Activated CD8-positive, alpha-beta T cell treated with anti-CD3 and anti-CD28 coated beads, Interleukin-2, amount 10 ng/mL, durations not matched to agents 7 days and 5 days (primary cell): ENCODE measurements at places on chromosomes 1 and 21.

DNA sequence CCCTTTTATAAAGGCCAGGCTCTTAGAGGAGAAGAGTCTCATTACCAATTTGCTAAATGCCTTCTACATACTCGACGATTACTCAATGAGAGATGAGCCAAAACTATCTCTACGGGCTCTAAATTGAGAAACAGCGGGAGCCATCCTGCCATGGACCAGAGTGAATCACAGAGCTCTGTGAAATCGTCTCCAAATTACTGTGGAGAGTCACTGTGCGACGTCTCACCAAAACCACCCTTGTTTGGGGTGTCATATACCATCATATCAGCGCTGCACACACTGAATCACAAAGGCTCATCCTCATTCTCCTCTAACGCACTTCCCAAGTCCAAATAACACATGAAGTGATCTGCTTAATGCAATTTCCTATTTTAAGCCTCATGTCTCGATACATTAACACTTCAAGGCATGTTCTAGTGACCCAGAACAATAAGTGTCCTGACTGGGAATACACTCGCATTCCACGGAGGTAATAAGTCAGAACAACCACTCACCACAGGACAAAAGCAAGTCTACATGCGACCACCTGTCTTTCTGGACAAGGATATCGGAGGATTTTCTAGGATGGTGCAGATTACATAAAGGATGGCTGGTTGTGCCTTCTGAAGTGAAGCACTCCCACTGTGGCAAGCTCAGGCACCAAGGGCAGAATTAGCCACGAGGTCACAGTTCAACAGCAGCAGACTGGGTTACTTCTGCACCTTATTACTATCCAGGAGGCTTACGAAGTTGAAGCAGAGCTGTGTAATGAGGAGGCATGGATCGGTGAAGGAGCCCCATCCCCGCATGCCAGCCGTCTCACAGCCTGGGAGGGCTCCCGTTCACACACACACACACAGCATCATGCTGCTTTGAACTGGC lies 44.3 kb downstream of the NID1 start:
- DNase-seq = no peak

- peak; percentile 80 for DNase-seq
These were observed at the start of gene SYTL1 for GRCh38 chr1:27341525-27342252. TSS of gene SYTL1 (plus strand) at chr1:27342022. CDS start at chr1:27345335, 3,313 bp downstream.

GRCh38 chr1:89602871-89603404 lies 30.0 kb upstream of the LRRC8C start:
- DNase-seq = no peak

GRCh38 chr21:21085206-21085605 lies 87.0 kb downstream of the NCAM2 start:
- no peak for DNase-seq

DNA sequence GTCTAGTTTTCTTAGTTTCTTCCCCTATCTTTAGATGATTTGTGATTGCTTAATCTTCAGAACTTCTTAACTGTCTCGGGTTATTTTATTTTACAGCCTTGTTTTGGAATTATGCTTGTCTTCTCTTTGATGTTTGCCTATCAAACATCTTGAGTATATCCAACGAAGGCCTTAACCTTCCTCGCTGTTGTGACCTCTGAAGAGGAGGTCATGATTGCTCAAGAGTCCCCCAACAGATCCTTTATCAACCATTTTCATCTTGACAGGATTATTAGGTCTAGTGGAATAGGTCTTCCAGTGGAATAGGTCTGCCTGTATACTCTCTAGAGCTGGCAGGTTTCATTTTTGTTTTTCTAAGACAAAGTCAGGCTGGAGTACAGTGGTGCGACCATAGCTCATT lies 45.7 kb downstream of the UBE4B start:
- DNase-seq = no peak

GRCh38 chr1:26666855-26667254 lies 29.0 kb upstream of the ARID1A start:
- DNase-seq = no peak

- DNase-seq = no peak
These were observed 38.0 kb upstream of the RGS5 start for GRCh38 chr1:163240705-163241104.

- DNase-seq = no peak
These were observed 615.4 kb downstream of the KIF26B start for GRCh38 chr1:245770156-245770555.

GRCh38 chr1:21674957-21675356 lies 5.8 kb upstream of the RAP1GAP start:
- no peak for DNase-seq

- DNase-seq = peak; percentile 22
These were observed 616 bp downstream of the MCOLN3 start for GRCh38 chr1:85047472-85048295.

- no peak for DNase-seq
These were observed 1.2 kb downstream of the OLIG2 start for GRCh38 chr21:33026878-33027400.

DNA sequence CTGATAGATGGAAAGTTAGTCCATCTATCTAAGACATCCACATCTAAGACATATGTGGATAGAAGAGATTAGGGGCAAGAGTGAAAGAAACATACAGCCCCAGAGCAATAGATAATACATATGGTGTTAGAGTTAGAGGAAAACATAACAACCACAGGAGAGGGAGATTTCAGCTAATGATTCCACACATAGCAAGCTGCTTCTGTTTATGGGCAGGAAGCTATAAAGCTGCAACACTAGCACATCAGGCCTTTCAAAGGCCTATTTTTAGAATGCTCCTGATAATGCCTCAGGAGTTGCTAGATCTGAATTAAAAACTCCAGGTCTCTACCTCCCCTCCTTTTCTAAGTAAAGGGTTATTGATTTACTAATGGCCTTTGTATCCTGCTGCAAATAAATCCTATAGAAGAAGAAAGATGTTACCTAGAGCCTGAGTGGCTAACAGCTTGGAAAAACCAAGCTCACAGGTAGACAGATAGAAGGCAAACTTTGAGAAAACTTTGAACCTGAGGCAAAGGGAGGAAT lies 36.1 kb downstream of the BRINP2 start:
- DNase-seq = no peak

- DNase-seq = no peak
These were observed 62.8 kb downstream of the DYRK1A start for GRCh38 chr21:37429356-37429755.

GRCh38 chr1:207414606-207415108 lies 39.5 kb upstream of the CR2 start:
- peak; percentile 62 for DNase-seq

GRCh38 chr1:241130881-241131280 lies 226.1 kb downstream of the RGS7 start:
- no peak for DNase-seq

DNA sequence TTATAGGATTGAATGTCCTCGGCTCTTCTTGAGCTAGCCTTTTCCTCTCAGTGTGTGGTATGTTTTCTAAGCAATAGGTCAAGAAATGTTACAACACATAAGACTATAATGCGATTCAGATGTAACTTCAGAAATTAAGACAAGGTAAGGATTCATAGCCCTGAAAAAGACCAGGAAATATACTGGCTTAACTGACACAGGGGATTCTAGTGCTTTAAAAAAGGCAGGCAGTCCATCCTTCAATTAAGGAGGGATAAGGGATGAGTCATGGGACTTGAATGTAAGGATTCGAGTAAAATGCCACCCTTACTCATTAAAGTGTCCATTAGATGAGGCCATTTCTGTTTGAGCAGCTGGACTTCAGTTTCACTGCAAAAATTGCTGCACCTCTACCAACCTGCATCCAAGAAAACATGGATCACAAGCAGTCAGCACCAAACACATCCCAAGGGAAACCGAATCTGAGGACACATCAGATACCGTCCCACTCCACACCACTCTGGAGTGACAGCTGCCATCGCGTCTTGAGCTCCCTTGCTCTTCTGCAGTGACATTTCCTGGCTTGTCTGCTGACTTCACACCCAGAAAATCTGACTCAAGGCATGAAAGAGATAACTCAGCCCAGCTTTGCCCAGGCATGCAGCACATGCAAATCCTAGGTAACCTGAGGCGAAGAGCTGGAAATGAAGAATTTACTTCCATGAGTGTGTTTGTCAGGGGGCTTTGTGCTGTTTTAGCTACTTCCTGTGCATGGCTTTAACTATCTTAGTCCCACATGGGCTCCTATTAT lies 37.8 kb downstream of the NGF start:
- DNase-seq = no peak

- no peak for DNase-seq
These were observed 96.6 kb downstream of the PTPN14 start for GRCh38 chr1:214454569-214455396.

DNA sequence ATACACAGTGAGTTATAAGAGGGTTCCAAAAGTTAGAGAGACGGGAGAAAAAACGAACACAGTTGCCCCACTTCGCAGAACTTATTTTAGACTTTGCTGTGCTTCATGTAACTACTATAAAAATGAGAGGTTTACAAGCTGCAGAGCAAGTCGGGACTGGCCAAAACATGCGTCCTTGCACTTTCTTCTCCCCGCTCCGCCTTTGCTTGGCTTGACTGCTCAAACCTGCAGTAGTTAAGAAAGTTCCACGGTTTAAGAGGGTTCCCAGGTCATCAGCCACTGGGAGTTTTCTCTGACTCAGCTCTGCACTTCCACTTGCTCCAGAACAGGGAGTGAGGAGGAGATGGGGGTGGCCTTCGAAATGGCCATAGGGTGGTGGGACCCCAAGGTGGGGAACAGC lies 36.2 kb downstream of the CLIC6 start:
- DNase-seq = no peak

GRCh38 chr1:24925963-24926362 lies 4.1 kb downstream of the RUNX3 start:
- no peak for DNase-seq

DNA sequence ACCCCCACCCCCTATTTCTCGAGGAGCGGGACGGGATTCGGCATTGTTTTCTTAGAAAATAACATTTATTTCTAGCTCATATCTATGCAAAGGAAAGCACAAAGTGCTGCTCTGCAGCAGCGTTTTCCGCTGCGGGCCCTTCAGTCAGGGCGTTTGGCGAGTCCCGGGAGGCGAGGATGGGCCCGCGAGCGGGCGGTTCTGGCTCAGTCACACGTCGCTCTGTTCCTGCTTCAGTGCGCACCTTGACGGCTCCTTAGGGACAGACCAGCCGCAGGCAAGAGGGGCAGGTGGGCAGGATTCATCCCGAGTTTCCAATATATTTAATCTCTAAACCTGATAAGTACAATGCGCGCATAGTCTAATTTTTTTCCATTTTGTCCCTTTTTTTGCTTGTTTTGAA lies 5.7 kb downstream of the DMRTA2 start:
- no peak for DNase-seq

DNA sequence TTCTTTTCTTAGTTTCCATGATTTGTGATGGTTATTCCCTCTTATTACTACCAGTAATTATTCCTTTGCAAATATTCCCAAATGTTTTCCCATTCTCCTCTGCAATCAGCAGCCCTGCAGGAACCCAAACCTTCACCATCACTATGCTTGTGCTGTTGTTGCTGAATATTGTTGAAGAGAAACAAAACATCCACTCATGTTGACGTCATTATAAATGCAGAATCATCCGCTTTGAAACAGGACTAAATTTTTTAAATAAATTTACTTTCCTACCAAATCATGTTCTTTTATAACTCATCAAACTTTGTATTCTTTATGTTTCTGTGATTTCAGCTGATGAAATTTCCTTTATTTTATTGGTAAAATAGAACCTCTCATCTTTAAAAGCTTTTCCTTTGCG lies 787.0 kb upstream of the B3GALT2 start:
- no peak for DNase-seq

DNA sequence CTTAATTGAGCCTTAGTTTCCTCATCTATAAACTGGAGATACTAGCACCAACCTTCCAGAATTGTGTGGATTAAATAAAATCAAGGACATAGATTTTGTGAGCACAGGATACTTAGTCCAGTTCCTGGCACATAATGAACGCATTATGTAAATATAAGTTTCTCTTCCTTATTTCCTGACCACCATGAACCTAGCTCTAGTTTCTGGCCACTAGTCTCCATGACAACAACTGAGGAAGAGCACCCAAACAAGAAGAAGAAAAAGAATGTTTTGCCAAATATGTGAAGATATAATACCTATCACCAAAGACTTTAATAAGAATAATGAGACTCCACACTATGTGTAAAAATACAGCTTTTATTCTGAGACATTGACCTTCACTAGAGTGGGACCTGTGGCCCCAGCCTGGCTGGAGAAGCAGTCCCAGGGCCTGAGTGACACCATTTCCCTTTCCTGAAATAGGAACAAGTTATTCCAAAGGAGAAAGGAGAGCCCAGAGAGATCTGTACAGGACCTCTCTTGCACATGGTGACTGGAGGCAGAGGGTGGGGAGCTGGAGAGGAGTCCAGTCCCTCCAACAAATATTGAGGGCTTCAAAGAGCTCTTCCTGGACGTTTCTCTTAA lies 940 bp upstream of the USF1 start:
- DNase-seq = no peak

DNA sequence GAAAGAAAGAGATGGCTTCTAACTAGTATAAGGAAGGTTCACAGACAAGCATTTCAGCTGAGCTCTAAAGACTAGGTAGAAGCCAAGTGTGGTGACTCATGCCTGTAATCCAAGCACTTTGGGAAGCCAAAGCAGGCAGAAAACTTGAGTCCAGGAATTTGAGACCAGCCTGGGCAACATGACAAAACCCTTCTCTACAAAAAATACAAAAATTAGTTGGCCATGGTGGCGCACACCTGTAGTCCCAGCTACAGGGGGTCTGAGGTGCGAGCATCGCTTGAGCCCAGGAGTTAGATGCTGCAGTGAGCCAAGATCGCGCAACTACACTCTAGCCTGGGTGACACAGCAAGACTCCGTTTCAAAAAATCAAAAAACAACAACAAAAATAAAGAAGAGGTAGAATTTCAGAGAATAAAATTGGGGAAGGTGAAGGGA lies 27.8 kb downstream of the FBXO42 start:
- no peak for DNase-seq

DNA sequence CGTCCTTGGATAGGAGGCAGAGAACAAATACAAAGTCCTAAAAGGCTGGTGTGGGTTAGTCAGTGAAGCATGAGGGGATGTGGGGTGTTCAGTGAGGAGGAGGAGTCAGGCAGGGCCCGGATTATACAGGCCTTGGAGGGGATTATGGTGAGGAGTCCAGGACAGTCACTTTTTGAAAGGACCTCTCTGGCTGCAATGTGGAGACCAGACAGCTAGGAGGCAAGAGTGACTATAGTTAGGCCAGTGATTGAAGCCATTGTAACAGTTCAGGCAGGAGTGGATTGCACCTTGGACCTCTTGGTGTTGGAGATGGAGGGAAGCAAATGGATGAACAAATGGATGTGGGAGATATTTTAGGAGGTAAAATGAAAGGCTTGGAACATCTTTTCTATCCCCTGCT lies 115.8 kb downstream of the C1orf94 start:
- no peak for DNase-seq

- DNase-seq = peak; percentile 37
These were observed at the start of gene TRIM58 for GRCh38 chr1:247857069-247857984. TSS of gene TRIM58 (plus strand) at chr1:247857187. CDS start at chr1:247857247, 60 bp downstream.

GRCh38 chr1:211830055-211830327 lies 572 bp downstream of the LPGAT1 start:
- DNase-seq = peak; percentile 37
